Osteocyte (in vitro differentiated cells): ENCODE measurements at places on chromosomes 1 and 21. TPM values are rescaled to one million over a fixed set of nuclear protein-coding genes. Genes with fewer than 3 reads are reported as not detected.

Gene SLC5A9
- total RNA-seq, result not detected in 2 replicates

Gene LEMD1
- not detected in 2 replicates for total RNA-seq

Gene ACKR1
- total RNA-seq, result not detected in 2 replicates

Gene AMY1A
- not detected in 2 replicates for total RNA-seq

Gene SPATA45
- total RNA-seq, result not detected in 2 replicates

Gene GPR37L1
- not detected in 2 replicates for total RNA-seq

Gene MFSD2A
- total RNA-seq, result 0.60 and 0.81 TPM in 2 replicates

Gene DNASE2B
- not detected in 2 replicates for total RNA-seq
